Fibroblast of lung (primary cell): ENCODE measurements at places on chromosomes 12 and 14.

DNA sequence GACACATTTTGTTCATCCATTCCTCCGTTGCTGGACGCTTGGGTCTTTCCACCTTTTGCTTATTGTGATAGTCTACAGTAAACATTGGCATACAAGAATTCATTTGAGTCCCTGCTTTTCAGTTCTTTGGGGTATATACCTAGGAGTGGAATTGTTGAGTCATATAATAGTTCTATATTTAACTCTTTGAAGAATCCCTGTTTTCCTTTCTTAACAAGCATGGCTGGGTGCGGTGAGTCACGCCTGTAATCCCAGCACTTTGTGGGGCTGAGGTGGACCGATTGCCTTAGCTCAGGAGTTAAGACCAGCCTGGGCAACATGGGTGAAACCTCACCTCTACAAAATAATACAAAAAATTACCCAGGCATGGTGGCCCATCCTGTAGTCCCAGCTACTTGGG is 75.4 kb downstream of the CCDC92 start:
- peak; percentile 82 for DNase-seq

DNA sequence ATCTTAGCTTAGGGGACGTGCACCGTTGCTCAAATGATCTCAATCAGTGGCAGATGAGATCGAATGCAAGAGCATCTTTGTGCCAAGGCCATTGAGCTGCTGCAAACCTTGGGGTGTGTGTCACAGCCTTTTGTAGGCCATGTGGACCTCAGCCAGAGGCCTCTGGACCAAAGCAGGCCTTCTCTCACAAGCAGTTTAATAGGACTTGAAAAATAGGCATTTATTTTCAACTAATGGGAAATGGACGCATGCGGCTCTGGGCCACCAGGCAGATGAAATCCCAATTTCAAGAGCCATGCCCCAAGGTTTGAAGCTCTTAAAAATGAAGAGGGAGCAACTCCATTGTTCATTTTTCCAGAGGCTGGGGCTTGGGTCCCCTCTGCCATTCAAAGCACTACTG is 87.3 kb downstream of the TTC7B start:
- DNase-seq, result no peak

DNA sequence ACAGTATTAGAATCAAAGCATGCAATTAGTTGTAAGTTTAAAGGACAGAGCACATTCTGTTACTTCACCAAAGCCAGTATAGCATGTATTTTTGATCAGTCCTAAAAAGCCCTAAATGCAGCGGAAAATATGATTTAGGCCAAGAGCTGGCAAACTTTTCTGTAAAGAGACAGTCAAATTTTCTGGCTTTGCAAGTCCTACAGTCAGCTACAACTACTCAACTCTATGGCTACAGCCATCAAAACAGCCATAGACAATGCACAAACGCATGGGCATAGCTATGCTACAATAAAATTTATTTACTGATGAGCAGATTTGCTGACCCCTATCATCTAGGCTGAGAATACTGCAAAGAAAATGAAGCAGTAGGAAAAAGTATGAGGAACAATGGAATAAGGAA is 52.9 kb downstream of the ATXN2 start:
- no peak for DNase-seq

DNA sequence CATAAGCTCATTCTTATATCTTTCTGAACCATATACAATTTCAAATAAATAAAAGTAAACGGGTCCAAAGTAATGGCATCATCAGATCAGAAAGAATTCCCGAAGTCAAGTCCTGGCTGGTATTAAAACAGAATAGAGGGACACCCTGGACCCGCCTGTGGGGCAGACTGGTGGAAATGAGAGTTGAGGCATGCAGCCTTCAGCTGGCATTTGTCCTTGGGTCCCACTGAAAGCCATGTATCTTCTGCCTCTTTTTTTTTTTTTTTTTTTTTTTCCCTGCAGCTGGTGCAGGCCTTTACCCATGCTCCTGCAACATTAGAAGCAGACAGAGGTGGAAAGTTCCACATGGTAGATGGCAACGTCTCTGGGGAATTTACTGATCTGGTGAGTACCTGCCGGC is 9.9 kb downstream of the AHSA1 start:
- DNase-seq, result no peak

GRCh38 chr12:112420740-112421139 is 2.0 kb downstream of the PTPN11 start:
- DNase-seq, result no peak

DNA sequence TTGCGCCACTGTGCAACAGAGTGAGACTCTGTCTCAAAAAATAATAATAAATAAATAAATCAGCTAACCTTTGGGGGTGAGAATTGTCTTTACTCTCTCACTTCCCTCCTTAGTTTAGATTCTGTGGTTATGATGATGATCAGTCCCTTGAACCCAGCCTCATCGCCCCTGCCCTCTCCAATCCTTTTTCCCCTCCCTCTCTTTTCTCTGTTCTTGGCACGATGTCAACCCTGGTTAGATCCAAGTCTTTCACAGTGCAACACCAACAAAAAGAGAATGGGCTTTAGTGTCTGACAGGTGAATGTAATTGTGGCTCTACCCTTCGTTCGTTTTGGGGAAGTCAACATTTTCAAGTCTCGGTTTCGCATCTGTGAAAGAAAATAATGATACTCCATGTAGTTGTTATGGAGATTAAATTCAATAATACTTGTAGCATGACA is 59.0 kb downstream of the NTN4 start:
- DNase-seq, result no peak

GRCh38 chr12:1611803-1612572 is 17.0 kb upstream of the WNT5B start:
- DNase-seq, result peak; percentile 90

- peak; percentile 32 for DNase-seq
These were observed 7.6 kb downstream of the FCF1 start for GRCh38 chr14:74720526-74720925.

- no peak for DNase-seq
These were observed 30.9 kb downstream of the NT5DC3 start for GRCh38 chr12:103810111-103810510.

DNA sequence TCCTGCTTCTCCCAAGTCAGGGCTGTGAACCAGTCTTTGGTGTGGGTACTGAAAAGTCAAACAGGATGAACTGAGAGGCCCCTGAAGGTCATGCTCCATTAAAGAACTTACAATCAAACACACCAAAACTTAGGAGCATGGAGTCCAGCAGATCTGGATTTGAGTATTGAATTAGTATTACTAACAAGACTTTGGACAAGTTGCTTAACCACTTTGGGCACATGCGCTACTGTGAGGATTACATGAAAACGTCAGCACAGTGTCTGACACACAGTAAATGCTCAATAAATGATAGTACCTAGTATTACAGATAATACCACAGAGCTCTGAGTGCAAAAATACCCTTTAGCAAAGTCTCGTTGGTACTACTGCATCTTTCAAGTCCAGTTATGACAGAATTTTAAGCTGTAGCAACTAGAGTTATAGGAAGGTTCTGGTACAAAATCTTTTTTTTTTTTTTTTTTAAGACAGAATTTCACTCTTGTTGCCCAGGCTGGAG is 23.2 kb downstream of the TIMELESS start:
- no peak for DNase-seq

DNA sequence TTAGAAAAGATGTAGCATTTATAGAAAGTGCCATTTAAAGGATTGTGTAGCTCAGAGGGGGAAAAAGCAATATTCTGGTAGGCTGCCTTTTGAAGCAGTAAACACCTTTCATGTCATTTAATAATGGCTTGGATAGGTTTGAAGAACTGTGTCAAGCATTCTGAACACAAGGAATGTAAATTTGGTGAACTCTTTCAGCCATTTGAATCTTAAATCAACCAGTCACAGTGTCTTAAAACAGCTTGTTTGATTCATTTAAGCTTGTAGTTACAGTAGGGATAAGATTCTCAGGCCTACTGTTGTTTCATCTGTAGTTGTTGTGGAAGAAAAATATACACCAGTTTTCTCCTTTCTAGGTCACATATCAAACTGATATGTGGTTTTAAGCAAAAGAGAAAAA is 299.4 kb upstream of the NOVA1 start:
- DNase-seq, result no peak

GRCh38 chr12:113170457-113170856 is 14.8 kb downstream of the DDX54 start:
- no peak for DNase-seq

GRCh38 chr12:131104463-131105350 is 151.0 kb downstream of the ADGRD1 start:
- DNase-seq, result peak; percentile 25

DNA sequence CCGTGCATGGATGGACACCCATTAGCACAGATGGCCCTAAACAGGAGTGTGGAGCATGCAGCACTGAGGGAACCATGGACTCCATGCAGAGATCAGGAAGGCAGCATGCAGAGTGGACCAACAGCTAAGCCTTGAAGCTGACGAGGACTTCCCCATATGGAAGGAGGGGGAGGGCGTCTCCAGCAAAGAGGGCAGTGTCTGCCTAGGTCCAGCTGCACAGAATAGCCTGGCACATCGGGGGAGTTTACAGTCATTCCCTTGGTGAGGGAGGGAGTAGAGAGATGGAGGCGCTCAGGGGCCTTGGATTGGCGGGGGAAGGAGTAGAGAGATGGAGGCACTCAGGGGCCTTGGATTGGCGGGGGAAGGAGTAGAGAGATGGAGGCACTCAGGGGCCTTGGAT is 64.5 kb downstream of the ANKRD9 start:
- DNase-seq, result no peak

- DNase-seq, result no peak
These were observed 31.1 kb upstream of the ETNK1 start for GRCh38 chr12:22593864-22594263.

DNA sequence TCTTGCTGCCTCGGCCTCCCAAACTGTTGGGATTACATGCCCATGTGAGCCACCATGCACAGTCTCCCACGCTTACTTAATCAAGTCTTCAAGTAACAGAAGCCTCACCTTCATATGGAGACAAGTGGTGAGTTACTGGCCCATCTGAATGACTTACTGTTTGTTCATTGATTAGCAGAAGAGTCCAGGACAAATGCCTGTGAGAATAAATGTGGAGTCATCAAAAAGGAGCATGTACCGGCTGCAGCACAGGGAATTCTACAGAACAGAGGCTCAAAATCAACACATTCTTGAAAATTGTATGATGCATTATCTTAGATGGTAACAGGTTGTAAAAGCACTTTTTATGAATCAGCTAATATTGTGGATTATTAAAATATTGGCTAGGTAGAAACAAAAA is 72.5 kb upstream of the FERMT2 start:
- DNase-seq, result no peak

GRCh38 chr12:13537623-13538022 is 341.1 kb downstream of the EMP1 start:
- DNase-seq, result no peak

- no peak for DNase-seq
These were observed 69.3 kb downstream of the RIMBP2 start for GRCh38 chr12:130646716-130647370.

DNA sequence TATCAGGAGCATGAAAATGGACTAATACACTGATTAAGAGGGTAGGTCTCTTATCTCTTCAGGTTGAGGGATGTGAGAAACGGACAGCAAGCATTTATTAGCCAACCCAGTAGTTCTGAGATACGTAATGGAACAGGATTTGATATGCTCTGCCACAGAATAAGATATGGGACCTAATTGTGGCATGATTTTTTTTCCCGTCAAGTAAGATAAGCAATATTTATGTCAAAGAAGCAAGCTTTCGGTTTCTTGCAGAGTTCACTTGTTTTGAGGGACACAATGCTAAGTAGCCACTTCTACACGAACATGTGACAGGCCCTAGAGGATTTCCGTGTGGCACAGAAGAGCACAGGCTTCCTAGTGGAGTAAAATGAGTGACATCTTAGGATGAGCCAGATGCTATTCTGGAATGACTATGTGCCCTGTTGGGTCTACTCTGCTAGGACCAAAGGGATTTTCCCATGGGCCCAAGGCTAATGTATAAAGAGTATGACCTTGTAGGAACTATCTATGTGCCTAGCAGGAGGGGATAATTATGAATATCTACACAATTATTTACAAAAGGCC is 57.9 kb downstream of the SLC38A1 start:
- peak; percentile 14 for DNase-seq

DNA sequence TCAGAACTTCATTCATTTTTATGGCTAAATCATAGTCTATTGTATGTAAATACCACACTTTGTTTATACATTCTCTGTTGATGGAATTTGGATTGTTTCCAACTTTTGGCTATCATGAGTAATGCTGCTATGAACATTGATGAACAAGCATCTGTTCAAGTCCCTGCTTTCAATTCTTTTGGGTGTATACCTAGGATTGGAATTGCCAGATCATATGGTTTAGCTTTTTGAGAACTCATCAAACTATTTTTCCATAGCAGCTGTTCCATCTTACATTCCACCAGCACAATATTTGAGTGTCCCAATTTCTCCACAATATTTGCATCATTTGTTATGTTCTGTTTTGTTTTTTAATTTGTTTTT is 52.3 kb upstream of the CCND2 start:
- DNase-seq, result peak; percentile 14

DNA sequence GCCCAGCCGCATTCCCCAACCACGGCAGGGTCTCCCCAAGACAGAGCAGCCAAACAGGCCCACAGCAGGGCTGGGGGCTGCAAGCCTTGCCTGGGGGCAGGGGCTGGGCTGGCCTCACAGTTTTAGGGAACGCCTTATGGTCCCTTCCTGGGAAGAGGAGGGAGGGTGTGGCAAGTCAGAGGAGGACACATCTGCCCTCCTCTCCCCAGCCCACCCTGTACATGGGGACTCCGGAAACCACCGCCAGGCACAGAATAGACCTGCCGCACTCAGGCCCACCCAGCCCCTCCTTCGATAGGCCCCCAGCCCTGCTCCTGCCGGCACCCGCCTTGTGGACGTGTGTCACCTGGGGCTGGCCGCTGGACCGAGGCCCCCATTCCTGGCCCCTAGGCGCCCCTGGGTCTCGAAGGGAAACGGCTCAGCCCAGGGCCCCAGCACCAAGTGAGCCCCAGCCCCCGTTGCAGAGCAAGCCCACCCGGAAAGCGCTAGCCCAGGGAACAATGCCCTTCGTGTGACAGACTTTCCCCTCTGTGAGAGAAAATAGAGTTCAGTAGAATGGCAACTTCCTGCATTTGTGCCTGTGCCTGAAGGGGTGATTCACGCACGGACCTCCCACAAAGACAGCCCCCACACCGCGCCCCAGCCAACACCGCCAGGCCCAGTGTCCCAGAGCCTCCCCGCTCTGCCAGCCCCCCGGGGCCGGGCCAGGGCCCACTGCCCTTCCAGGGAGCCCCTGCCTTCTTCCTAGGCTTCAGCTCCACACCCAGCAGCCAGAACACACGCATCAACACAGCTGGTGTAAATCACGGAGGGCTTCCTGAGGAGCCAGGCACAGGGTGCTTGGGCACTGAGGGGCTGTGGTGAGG is 12.0 kb upstream of the NUDT14 start:
- no peak for DNase-seq
